Colonic mucosa (tissue), 4 donors: ENCODE measurements at places on chromosomes 16 and 17.

GRCh38 chr16:18024611-18025010 lies 311.9 kb downstream of the NPIPA8 start:
- DNase-seq, result no peak

DNA sequence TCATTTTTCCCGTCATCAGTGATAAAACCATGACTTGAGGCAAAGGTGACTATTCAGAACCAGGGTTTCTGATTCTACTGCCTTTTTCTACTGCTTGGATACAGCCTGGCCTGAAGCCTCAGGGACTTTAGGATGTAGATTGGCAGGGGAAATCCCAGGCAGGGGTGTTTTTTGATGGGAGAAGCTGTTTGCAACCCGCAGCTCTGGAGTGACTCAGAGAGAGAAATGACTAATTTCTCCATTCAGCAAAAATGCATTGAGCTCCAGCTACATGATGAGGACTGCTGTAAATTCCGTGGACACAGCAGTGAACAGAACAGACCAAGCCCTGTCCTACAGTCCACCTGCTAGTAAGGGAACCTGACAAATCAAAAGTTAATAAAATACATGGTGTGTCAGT lies 560.6 kb downstream of the CDH13 start:
- no peak for DNase-seq

DNA sequence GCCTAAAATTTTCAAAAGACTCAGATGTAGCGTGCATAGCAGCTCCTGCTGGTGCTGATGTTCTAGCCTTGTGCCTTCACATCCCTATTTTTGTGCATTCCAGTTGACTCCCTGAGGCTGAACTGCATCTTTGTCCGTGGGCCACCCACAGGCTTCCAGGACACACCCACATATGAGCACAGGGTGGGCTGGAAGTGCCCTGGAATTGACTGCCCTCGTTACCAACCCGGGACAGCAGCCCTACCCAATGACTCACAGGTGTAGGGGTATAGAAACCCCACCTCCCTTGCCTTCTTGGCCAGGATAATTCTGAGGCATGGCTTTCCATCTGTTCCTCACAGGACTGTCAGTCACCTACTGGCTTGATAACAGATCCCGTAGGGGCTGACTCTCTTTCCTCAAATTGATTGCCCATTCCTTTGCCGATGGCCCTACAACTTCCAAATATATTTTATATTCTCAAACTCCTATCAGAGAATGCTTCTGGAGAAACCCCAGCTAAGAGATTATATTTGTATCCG lies 65.9 kb upstream of the CDH13 start:
- no peak for DNase-seq

DNA sequence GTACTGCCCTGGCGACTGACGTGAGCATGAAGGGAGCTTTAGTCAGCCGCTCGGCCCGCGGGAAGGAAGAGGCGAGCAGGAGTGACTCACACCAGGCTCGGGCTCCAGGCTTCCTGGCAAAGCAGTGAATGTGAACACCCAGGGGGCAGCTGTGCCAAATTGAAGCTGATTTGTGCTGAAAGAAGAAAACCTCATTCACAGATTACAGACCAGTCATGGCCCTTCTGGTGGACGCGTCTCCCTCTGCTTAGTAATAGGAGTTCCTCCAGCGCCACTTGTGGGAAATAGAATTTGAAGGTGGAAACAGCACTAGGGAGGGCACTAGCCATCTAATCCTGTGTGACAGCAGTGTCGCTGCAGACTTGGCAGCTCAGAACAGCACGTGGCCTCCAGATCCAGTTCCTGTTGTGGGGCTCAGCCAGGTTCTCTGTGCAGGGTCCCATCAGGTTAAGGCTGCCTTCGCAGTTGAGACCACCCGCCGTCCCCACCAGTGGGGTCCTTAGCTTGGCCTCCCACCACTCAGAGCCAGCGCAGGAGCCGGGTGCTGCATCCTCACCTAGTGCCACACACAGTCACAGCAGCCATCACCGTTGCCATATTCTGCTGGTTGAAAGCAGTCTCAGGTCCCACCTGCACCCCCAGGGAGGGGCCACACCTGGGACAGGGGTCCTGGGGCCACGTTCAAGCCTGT lies 164.5 kb upstream of the CHMP6 start:
- no peak for DNase-seq
